ENCODE measurements at places on chromosomes 5 and 9.

DNA sequence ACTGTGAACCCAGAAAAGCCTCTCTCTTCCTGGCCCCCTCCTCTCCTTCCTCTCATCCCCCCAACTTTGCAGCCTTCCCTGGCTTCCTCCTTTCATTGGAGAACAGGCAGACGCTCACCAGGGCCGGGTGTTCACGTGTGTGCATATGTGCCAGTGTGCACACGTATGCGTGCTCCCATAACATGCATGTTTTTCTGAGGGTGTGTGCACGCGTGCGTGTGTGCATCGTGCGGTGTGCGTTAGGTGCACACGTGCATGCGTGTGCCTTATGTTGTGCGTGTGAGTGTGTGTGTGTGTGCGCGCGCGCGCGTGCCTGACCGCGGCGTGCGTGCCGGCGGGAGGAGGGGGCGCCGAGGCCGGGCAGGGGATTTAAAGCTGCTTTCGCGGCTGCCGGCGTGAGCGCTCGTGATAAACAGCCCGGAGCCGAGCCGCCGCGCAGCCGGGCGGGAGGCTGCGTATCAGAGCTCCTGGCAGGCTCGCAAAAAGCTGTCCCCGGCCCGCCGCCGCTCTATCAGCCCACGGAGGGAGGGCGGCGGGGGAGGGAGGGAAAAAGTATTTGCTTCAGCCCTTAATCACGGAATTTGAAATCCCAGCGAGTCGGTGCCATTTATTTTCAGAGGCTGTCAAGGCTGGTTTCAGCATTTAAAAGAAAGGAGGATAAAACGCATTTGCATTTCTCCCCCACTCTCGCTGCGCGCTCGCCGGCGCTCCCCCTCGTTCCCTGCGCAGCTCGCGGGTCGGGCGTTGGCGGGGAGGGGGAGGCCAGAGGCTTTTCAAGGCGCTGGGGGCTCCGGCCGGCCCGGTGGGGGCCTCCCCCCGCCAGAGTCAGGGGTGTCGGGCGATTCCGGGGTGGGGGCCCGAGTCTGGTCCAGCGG, 183.9 kb downstream of the C9orf50 start:
- DNase-seq: peak; percentile 12

DNA sequence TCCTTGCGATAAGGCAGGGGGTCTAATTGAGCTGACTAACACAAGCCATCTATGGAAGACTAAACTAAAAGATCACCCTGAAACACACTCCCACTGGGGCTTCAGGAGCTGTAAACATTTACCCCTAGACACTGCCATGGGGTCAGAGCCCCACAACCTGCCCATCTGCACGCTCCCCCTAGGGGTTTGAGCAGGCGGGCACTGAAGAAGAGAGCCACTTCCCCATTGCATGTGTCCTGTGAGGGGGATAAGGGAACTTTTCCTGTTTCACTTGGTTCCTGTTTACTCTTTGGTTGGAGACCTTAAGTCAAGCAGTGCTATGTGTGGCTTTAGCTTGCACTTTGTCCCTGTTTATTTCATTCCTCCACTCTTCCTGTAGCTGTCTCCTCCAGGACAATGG, 1929.5 kb upstream of the CDH9 start:
- no peak for DNase-seq

GRCh38 chr9:129762985-129763926, 10.4 kb upstream of the PTGES start:
- DNase-seq: no peak

- no peak for DNase-seq
Observed at GRCh38 chr5:72509401-72509800, 2.2 kb upstream of the ZNF366 start.

GRCh38 chr9:78213712-78214111, 22.2 kb upstream of the CEP78 start:
- DNase-seq: no peak

- no peak for DNase-seq
Observed at GRCh38 chr9:83511051-83511450, 27.1 kb downstream of the FRMD3 start.

DNA sequence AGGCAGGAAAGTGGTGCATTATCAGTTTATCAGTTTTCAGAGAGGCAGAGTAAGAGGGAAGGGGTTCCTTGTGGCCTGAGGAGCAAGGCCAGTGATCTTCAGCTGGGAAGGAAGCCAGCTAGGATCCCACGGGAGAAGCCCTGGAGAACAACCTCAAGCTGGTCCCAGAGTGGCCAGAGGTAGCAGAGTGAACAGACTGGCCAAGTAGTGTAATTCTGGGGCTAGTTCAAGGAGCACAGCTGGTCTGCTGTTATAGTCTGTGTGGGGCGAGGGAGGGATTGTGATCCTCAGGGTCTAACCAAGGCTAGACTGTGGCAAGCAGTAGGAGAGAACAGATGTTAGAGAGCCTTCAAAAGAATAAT, 164.6 kb downstream of the CARTPT start:
- DNase-seq: no peak

GRCh38 chr5:8333977-8334376, 465.0 kb downstream of the MTRR start:
- no peak for DNase-seq

DNA sequence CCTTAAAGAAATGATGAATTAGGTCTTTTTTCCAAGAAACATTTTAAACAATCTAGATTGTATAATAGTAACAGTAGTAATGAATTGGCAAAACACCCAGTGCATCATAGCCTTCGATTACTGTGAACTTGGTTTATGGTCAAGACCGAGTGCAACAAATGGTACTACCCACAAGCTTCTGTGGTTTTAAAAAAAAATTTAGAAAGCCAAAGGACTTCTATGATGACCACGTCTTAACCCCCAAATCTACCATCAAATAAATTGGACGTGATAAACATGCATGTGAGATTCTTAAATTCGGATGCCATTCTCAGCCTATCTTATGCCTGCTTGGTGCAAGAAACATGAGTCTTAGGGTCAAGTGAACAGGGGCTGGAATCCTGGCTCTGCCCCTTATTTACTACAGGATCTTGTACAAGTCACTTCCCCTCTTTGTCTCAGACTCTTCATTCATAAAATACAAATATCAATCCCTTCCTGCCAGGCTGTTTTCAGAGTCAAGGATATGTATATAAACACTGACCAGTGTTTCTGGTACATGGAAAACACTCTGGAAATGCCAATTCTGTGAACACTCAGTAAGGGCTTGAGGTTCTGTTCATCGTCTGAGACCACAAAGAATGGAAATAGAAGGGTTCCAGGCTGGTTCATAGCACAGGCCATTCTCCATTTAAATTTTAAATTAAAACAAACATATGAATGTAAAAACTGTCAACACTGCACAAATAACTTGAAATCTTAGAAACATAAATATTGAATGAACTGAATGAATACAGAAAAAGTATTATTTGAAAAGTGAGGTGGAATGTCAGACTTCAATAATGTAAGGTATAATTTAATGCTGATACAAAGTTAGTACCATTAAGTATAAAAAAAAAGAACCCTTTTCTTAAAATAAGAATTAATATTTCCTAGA, 107.8 kb downstream of the NR6A1 start:
- no peak for DNase-seq

DNA sequence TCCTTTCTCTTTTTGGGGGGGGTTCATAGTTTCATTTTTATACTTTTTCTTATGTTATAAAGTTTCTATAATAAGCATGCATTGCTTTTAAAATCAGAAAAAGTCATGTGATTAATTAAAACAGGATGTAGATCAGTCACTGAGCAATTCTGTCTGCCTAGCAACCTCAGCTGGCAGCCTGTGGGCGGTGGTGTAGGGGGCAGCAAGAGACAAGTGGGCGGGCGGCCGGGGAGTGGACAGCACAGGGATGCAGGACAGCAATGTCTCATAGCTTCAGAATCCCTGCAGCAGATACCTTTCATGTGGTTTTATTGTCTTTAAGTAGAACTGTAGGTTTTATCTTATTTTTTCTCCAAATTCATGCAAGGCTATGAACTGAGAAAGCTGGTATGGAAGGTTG, 101.9 kb upstream of the S1PR3 start:
- no peak for DNase-seq

DNA sequence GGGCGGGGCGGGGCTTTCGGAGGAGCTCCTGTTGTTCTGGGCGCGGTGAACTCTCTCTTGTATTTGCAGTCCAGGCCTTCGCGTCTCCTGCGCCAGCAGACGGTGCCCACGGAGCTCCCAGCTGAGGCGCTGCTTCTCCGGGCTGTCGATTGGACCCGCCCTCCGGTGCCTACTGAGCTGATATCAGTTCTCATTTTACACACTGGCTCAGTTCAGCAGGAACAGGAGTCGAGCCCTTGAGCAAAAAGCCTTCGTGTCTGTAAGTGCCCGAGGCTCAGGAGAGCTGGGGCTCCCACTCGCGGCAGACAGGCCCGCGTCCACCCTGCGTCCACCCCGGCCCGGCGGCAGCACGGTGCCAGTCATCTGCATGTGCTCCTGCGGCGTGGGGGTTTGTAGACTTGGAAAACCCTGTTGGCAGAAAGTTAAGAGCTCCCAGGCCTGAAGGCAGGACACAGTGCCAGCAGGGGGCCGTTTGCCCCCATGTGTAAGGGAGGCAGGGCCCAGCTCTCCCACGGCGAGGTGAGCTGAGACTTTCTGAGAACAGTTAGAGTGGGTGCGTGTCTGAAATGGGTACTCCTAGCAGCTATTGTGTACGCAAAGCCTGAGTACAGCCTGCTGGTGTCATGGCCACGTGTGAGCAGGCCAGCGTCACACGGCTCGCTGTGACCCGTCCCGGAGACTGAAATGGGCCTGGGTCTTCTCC, 231.5 kb downstream of the FANCC start:
- DNase-seq: no peak

DNA sequence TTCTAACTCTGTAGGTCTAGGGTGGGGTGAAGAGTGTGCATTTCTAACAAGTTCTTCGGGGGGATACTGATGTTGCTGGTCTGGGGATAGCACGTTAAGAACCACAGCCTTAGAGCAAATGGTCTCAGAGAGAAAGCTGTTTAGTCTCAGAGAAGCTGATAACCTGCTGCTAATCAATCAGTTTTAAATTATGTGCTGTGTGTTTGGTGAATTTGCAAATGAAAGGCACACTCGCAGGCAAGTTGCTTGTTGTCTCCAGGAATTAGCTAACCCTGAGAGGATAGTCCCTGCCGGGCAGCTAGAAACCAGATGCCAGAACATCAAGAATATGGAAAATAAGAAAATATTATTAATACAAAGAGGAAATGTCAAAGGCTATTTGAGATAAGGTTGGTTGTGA, 79.2 kb downstream of the DMRT2 start:
- no peak for DNase-seq

GRCh38 chr9:88180081-88180765, 41.9 kb upstream of the SPATA31C2 start:
- no peak for DNase-seq

GRCh38 chr5:4531756-4532704, 608.1 kb upstream of the ADAMTS16 start:
- no peak for DNase-seq

DNA sequence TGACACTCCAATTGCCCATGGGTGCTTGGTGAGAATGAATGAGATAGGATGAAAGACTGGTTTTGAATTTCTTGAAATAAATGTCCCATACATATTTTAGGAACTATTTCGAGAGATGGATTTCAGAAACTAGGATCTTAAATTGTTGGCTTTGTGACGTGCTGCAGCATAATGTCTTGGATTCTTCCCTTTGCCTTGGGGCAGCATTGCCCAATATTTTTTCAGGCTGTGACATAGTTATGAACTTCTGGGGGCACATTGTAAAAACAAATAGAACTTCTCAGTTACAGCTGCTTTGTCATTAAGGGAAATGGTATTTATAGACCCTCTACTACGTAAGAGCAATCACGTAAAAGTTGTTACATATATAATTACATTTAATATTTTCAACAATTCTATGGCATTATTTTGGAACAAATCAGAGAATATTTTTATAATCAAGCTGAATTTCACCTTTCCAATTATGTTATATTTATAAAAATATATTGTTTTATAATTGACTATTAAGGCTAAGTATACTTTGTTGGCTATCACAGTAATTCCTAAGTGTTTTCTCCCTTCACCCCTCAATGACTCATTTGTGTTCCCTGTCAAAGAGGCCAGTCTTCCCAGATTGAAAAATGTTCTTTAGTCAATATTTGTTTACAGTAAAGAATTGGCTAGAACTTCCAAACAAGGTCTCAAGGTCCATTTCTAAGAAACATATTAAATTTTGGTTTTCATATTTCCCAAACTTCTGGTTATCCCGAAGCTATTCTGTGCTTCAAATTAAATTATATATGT, 1388.3 kb upstream of the ACO1 start:
- DNase-seq: no peak

- no peak for DNase-seq
Observed at GRCh38 chr5:124742983-124743601, 3.3 kb downstream of the ZNF608 start.

- DNase-seq: no peak
Observed at GRCh38 chr9:23658376-23659258, 167.4 kb downstream of the ELAVL2 start.

DNA sequence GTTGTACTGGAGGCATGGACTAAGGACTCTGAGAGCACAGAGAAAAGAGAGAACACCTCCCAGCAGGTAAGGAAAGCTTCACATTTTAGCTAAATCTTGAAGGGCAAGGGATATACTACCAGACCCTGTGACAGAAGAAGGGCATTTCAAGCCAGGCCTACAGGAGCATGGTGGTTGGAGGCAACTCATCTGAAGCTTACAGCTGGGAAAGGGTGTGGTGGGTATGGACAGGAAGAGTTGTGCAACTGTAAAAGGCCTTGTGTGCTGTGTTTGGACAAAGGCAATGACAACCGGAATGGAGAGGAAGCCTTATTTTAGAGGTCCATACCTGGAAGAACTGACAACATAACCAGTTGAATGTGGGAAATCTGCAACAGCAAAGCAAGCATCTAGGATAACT, 31.2 kb downstream of the NIPSNAP3B start:
- no peak for DNase-seq

- DNase-seq: no peak
Observed at GRCh38 chr5:4081466-4081865, 485.8 kb downstream of the IRX1 start.

- no peak for DNase-seq
Observed at GRCh38 chr5:151949701-151950308, 25.2 kb upstream of the GLRA1 start.

- no peak for DNase-seq
Observed at GRCh38 chr5:18772475-18772874, 1138.2 kb downstream of the TAF11L14 start.

DNA sequence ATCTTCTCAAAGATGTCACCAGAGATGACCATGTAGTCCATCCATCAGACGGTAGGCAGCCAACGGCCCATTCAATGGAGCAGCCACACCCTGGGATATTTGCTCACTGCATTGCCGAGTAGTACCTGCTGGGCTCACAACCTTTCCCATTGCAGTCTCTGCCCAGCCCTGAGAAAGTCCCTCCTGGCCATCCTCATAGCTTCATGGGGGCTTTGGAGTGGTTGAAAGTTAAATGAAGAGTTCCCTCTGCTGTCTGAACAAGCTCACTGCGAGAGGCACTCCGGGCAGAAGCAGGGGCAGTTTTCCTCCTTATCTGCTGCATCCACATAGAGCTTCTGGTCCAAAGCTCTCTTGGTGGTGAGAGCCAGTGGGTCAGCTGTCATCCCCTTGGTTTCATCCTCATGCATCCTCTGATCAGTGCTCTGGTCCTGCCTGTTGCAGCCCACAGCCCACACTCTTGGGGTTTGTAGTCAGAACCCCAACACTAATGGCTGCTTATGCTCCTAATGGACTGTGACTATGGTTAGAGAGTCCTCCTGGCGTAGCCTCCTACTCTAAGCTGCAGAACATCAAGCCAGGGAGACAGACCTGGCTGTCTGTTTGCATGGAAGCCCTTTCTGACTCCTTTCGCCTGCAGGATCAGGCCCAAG, 23.3 kb downstream of the TNFSF8 start:
- no peak for DNase-seq
